ENCODE measurements at places on chromosomes 1 and 21.

DNA sequence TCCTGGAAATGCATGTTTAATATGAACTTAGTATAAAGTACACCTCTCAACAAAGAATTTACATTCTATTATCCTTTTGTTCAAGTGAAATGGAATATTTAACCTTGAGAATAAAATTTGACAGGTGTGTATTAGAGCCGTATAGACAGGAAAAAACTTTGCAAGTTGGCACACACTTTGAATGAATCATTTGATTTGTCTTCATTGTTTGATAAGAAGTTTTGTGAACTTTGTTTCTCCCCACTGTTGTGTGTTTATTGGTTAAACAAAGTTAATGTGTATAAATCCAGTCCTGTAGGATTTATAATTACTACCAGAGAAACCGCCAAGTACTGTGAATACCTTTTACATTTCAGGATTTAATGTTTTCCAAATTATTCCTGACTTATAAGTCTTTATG, 2.0 kb downstream of the SYDE2 start:
- DNase-seq = no peak

GRCh38 chr1:153404086-153404635, 12.2 kb upstream of the S100A7A start:
- DNase-seq = no peak

GRCh38 chr1:206105464-206105995, 11.7 kb downstream of the AVPR1B start:
- DNase-seq = no peak

DNA sequence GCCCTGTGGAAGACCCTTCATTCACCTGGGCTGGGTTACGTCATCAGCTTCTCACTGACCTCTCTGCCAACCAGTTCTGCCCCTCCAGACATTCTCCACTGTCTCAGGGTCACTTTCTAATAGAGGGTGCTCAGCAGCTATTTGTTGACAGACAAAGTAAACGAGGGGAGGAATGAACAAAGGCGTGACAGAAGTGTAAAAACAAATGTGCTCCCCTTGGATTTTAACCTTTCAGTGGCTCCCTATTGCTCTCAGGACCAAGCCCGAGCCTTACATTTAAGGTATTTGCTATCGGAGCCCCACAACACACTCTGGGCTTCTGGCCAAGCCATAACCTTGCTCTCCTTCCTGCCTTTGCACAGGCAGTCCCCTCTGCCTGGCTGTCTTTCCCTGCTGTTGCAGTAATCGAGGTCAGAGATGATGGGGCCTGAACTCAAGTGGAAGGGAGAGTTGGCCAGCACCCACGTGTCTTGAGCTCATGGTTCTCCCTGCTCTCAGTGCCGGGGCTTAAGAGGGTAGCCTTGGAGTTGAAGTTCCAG, 9.3 kb upstream of the MARCKSL1 start:
- no peak for DNase-seq

DNA sequence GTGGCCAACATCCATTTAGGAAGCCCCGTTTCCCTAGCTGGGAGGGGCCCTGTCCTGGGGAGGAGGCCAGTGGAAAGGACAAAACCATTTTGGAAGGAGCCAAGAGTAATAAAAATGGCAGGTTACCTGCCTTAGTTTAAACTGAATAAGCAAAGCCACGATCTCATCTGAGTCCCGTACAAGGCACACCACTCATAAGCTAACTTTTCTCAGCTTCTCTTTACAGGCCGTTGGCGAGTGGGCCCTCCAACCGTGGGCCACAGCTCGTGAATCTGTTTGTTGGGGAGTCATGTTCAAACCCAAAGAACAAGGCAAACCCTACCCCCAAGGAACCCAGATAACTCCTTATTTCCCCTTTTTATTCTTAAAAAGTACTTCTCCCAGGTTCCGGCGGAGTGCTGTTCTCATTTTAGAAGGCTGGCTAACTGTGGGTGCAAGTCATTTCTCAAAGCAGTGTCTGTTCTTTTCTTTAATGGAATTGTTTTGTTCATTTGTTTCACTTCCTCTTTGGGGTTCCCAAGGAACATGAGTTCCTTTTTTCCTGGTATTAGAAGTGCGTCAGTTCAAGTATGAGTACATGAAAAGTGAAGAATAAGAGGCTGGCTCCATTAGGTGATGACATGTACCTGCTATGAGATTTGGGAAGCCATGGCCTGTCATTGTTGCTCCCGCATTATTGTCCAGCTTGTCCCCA, 89.0 kb downstream of the PSMG1 start:
- DNase-seq = no peak

Data from NCI-H774 (cell line).